Smooth muscle cell of the pulmonary artery (primary cell): ENCODE measurements at places on chromosomes 7 and 10. TPM values are rescaled to one million over a fixed set of nuclear protein-coding genes. Genes with fewer than 3 reads are reported as not detected.

GLI3 gene
- 4.1 and 4.8 TPM in 2 replicates for total RNA-seq

MYO3A gene
- total RNA-seq: not detected in 2 replicates

OR6V1 gene
- total RNA-seq: not detected in 2 replicates

HBP1 gene
- 64.5 and 118 TPM in 2 replicates for total RNA-seq

NKX2-3 gene
- total RNA-seq: not detected in 2 replicates

SKAP2 gene
- 8.2 and 19.0 TPM in 2 replicates for total RNA-seq

GBX1 gene
- not detected in 2 replicates for total RNA-seq

AKR1C4 gene
- total RNA-seq: not detected in 2 replicates

PRKAG2 gene
- 14.3 and 15.1 TPM in 2 replicates for total RNA-seq

CPA2 gene
- total RNA-seq: not detected in 2 replicates
